ENCODE measurements at places on chromosomes 2 and 18. TPM values are rescaled to one million over a fixed set of nuclear protein-coding genes. Genes with fewer than 3 reads are reported as not detected.

DNA sequence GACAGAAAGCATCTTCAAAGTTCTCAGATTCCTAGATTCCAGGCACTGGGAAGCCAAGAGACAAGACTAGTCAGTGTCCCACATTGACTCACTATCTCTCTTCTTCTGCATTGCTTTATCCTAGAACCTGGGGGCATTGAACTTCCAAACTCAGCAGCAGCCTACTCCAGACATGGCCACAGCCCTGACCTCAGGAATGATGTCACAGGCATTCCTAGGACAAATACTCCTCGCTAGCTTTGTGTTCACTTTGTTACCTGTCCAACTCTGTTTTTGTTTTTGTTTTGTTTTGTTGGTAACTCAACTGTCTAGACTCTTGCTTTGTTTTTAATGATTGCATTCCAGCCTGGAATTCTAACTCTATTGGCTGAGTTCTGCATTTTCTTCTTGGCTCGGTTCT, 449.3 kb upstream of the SPHKAP start:
- no peak overlapping the region for H3K27ac ChIP-seq
- no peaks in the 10 kb centered on the region for H3K36me3 ChIP-seq
- DNase-seq = no peak
- H3K27me3 ChIP-seq = no peaks in the 10 kb centered on the region

- peak overlapping the region; percentile 68 for H3K4me3 ChIP-seq
- no peaks in the 10 kb centered on the region for H3K27me3 ChIP-seq
- H3K4me1 ChIP-seq = peaks cover 9% of the 10 kb centered on the region
- DNase-seq = no peak
- H3K27ac ChIP-seq = no peak overlapping the region
Observed at GRCh38 chr2:70965506-70965905, 12.9 kb upstream of the ANKRD53 start.

GRCh38 chr2:11753886-11754699, 7.7 kb downstream of the LPIN1 start:
- H3K4me1 ChIP-seq = peaks cover 64% of the 10 kb centered on the region
- no peaks in the 10 kb centered on the region for H3K27me3 ChIP-seq
- peak; percentile 63 for DNase-seq
- peak overlapping the region; percentile 36 for H3K4me3 ChIP-seq
- no peak overlapping the region for H3K27ac ChIP-seq
- no peaks in the 10 kb centered on the region for H3K36me3 ChIP-seq

- peaks cover 69% of the 10 kb centered on the region for H3K4me1 ChIP-seq
- peak; percentile 64 for DNase-seq
Observed at GRCh38 chr2:6308986-6309385, 556.7 kb downstream of the CMPK2 start.

GRCh38 chr18:8858888-8859511, 153.6 kb downstream of the MTCL1 start:
- H3K4me3 ChIP-seq = no peak overlapping the region
- no peak for DNase-seq
- no peaks in the 10 kb centered on the region for H3K36me3 ChIP-seq
- no peaks in the 10 kb centered on the region for H3K4me1 ChIP-seq

DNA sequence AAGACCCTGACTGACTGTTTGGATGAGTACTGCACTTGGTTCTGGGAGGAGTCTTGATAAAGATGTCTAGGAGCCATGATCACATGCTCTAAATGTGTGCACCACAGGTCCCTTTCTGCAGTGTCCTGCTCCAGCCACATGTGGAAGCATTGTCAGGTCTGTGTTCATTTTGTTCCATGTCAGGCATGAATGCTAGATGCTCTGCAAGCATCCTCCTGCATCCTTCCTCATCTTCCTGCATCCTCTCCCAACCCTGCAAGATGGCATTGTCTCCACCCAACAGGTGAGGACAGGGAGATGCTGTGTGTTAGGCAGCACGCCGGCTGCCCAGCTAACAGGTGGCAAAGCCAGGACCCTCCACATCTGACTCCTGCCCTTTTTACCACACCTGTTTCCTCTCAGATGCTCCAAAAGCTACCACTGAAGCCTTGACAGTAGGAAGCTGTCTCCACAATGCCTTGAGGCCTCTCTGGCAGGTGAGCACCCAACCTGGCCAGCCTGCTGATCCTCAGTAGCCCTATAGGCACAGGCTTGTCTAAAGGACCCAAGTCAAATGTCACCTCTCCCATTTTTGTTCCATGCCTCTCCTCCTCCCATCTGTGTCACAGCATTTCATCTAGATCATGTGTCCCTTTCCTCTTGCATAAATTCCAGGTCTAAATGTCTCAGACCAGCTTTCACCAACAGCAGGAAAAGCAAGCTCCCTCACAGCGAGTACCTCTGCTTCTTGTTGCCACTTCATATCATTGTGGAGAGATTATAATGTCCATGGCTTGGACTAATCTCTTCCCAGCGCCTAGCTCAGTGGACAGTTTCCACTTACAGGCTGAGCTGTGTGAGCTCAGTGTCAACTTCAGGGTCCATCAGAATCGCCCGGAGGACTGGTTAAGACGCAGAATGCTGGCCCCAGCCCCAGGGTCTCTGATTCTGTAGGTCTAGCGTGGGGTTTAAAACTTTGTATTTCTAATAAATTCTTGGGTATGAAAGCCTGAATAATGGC, 55.0 kb downstream of the TMEM163 start:
- H3K36me3 ChIP-seq = no peaks in the 10 kb centered on the region
- no peaks in the 10 kb centered on the region for H3K27me3 ChIP-seq
- peaks cover 5% of the 10 kb centered on the region for H3K4me1 ChIP-seq
- no peak for DNase-seq

Gene SERPINB3
- total RNA-seq = not detected

GRCh38 chr2:10171006-10171800, 48.7 kb downstream of the RRM2 start:
- no peak overlapping the region for H3K27ac ChIP-seq
- no peak overlapping the region for H3K4me3 ChIP-seq
- no peaks in the 10 kb centered on the region for H3K4me1 ChIP-seq
- H3K36me3 ChIP-seq = no peaks in the 10 kb centered on the region
- DNase-seq = no peak
- no peaks in the 10 kb centered on the region for H3K27me3 ChIP-seq

DNA sequence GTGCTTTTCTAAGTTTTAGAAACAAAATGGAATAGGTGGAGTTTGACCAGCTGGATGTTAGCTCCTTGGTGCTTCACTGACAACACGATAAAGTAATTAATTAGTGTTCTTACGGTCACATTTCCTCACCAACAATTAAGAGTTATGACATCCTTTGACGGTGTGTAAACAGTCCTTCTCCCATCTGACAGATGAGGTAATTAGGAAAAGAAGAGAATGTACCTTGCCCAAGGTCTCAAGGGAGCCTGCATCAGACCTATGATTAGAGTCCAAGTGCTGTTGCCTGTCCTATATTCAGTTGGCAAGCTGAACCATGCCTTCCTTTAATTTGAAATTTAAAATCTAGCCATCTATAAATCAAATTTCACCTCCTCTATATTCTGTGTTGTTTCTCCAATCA, 48.3 kb upstream of the STK17B start:
- peaks cover 26% of the 10 kb centered on the region for H3K4me1 ChIP-seq
- no peak overlapping the region for H3K4me3 ChIP-seq
- no peaks in the 10 kb centered on the region for H3K27me3 ChIP-seq

Gene GPR17
- total RNA-seq = not detected

GRCh38 chr18:58015065-58015780, 28.8 kb upstream of the NEDD4L start:
- peaks cover 3% of the 10 kb centered on the region for H3K36me3 ChIP-seq
- H3K4me1 ChIP-seq = peaks cover 60% of the 10 kb centered on the region
- no peaks in the 10 kb centered on the region for H3K27me3 ChIP-seq
- H3K27ac ChIP-seq = peak overlapping the region; percentile 97

- H3K4me1 ChIP-seq = peaks cover 62% of the 10 kb centered on the region
- DNase-seq = no peak
- peaks cover 24% of the 10 kb centered on the region for H3K36me3 ChIP-seq
- H3K4me3 ChIP-seq = no peak overlapping the region
- no peaks in the 10 kb centered on the region for H3K27me3 ChIP-seq
- peak overlapping the region; percentile 87 for H3K27ac ChIP-seq
Observed at GRCh38 chr2:39107724-39108273, 13.1 kb downstream of the SOS1 start.

DNA sequence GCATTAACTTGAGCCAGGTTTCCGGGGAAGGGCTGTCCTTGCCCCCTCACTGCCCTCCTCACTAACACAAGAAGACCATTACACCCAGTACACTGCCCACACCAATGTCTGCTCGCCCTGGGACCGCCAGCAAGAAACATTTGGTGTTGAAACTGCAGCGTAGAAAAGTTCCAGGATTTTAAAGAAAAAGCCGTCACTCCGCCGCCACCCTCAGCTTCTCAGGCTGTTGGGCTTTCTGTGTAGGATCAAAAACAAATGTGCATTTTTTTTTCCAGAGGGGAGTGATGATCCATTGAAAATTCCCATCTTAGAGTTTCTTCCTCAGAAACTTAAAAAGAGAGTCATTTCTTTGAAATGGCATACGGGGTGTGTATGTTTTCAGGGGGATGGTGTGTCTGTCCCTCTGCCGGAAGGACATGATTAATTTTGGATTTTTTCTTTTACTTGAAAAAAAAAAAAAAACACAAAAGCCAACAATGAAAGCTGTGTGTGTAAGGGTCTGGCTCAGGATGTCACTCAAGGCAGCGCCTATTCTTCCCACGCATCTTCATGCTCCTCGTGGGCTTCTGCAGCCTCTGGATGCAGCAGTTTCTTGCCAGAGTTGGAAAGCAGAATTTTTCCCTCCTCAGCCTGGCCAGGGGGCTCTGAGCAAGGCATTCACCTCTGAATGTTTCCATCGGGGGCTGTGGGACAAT, 184.9 kb downstream of the GLI2 start:
- no peaks in the 10 kb centered on the region for H3K4me1 ChIP-seq
- H3K27ac ChIP-seq = no peak overlapping the region
- no peak overlapping the region for H3K4me3 ChIP-seq
- H3K27me3 ChIP-seq = no peaks in the 10 kb centered on the region
- H3K36me3 ChIP-seq = no peaks in the 10 kb centered on the region

Gene TANC1
- not detected for total RNA-seq

DNA sequence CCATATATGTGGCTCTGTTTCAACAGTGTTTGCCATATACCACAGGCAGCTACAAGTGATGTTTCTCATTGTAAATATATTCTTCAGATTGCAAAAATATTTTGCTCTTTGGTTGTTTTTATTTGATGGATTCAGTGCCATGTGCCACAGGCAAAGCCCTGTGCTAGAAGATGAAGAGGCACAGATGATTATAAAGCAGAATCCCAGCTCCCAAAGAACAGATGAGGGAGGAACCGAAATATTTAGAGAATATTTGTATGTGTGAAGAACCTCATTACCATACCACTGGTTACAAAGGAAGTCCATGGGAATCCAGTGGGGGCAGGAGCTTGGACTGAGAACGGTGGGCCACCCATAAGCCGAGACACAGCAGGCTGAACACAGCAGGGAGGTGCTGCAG, 143.8 kb upstream of the NDUFV2 start:
- no peaks in the 10 kb centered on the region for H3K27me3 ChIP-seq
- DNase-seq = no peak
- H3K4me1 ChIP-seq = no peaks in the 10 kb centered on the region
- no peak overlapping the region for H3K4me3 ChIP-seq
- H3K36me3 ChIP-seq = no peaks in the 10 kb centered on the region

Gene NRBP1
- total RNA-seq = 30.7 TPM
